NCI-H1105 (cell line): ENCODE measurements at places on chromosomes 4 and X.

DNA sequence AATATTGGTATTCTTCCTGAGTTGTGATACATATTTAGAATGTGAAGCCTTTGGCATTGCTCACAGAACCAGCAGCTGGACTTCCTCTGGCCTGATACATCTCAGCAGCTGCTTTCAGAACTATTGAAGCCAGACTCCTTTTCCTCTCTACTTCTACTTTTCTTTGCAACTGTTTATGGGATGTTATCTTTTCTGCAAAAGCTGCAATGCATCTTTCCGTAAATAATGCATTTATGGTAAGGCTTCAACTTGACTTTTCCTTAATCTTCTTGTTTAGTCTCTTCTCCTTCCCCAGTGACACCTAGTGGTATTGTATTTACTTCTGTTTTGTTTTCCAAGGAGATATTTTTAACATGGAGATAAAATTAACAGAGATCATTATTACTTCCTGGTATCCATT lies 1548.7 kb downstream of the PCDH7 start:
- no peak for DNase-seq

DNA sequence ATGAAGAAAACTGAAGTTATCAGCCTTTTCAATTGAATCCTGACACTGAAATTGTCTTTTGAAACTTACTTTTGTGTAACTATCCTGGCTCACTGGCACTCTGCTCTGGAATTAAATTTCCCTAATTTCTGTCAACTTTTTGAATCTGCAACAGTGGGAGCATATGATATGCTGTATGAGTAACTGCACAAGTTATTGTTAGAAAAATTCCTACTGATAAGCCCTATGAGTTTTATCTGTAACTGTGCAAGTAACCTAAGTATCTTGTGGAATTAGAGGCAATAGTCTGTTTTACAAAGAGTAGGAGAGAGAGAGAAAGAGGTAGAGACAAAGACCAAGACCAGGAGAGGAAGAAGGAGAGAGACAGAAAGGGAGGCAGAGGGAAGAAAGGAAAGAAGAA lies 9.2 kb upstream of the HPGD start:
- no peak for DNase-seq

DNA sequence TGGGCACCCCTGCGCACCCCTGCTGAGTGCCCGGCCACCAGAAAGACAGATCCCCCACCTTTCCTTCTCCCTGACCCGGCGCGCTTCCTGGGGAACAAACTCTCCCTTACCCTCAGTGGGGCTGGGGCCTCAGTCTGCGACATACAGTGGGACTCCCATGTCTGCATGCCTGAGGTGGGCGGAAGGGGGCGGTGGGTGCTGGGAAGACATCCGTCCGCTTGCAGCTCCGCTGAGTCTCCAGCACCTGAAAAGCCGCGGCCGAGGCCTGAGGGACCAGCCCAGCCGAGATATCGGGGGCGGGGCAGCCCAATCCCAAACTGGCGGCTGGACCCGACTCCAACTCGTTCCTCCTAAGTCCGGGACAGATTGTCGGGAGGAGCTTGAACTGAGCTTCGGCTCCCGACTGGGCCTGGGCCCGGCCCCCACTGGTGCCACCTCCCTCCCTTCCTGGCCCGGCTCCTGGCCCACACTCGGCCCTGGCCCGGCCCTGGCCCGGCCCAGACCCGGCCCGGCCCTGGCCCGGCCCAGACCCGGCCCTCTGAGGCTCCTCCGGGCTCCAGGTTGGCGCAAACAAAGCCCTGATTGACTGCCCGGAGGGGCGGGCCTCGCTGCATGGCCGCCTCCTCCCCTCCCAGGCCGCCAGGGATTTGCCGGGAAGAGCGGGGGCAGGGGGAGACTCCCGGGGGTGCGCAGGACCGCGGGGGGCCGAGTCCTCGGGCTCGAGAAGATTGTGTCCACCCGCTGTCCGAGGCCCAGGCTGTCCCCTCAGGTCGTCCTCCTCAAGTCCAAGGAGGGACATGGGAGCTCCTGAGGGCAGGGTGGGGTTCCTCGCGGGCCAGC lies 877 bp upstream of the SLC16A2 start:
- DNase-seq: no peak

DNA sequence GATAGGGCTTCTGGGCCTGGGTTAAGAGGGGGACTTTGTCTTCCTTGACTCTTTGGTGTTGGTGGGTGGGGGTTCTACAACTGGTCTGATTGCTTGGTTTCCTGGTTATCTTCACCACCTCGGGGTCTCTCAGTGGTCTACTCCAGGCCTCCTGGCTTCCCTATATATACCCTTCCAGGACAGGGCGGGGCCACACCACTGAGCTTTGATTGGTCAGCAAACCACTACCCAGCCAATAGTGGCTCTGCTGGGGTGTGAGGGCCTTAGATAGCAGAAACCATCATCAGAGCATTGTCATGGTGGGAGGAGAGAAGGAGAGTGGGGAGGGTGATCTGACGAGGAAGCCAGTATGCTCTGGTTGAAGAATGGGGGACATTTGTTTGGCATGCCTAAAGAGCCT lies 14.4 kb upstream of the MAGEA1 start:
- no peak for DNase-seq

GRCh38 chr4:123176605-123177004 lies 220.0 kb upstream of the SPRY1 start:
- DNase-seq: no peak

DNA sequence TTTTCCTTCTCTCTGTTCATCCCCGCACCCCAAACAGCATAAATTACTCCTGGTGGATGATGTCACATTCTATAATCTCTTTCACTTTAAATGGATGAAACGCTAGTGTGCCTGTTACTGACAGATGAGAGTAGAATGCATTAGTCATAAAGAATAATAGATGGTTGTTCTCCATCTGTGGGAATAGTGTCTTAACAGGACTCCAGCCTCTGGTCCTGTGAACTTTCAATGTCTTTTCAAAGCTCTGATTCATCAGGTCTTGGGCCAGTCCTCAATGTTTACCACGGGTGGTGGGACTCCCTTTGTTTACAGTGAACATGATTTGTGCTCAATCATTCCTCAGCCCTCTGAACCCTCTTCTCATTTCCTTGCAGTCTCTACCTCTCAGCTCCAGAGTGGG lies 182.6 kb downstream of the GABRB1 start:
- DNase-seq: no peak

DNA sequence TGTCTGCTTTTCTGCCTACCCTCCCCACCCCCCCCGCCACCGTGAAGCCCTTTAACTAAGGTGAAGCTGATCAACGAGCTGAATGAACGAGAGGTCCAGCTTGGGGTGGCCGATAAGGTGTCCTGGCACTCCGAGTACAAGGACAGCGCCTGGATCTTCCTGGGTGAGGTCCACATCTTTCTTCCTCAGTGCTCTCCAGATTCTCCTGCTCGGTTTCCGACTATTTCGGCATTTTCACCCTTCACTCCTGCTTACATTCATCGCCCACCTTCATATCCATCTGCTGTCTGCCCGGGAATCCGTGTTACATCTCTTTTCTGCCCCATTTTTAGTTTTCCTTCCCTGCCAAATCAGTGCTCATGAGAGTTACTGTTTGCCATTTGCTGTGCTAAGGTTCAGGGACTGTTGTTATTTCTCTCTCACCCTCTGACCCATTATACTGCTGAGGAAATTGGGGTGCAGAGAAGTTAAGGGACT lies 459 bp downstream of the RBMX2 start:
- DNase-seq: no peak

GRCh38 chrX:50643525-50644137 lies 170.4 kb downstream of the SHROOM4 start:
- no peak for DNase-seq

DNA sequence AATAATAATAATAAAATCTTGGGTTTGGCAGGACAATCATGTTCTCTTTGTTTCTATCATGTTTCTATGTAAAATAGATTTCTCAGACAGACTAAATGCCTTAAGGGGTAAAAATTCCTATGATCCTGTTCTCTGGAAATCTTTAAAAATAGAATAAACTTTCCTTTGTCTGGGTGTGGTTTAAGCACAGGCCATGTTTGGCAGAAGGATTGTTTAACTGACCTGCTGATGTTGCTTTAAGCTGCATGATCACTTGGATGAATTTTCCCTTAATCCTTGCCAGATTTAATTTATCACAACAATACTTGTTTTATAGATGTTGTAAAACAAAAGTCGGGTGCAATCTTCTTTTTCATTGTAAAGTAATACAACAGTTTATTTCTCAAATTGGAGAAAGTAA lies 341.7 kb upstream of the FAT1 start:
- no peak for DNase-seq
